ENCODE measurements at places on chromosomes 2 and 18. TPM values are rescaled to one million over a fixed set of nuclear protein-coding genes. Genes with fewer than 3 reads are reported as not detected.

The MREG gene
- total RNA-seq = 17.2 TPM

- no peak for DNase-seq
Observed at GRCh38 chr2:38734299-38735058, 16.7 kb downstream of the SRSF7 start.

DNA sequence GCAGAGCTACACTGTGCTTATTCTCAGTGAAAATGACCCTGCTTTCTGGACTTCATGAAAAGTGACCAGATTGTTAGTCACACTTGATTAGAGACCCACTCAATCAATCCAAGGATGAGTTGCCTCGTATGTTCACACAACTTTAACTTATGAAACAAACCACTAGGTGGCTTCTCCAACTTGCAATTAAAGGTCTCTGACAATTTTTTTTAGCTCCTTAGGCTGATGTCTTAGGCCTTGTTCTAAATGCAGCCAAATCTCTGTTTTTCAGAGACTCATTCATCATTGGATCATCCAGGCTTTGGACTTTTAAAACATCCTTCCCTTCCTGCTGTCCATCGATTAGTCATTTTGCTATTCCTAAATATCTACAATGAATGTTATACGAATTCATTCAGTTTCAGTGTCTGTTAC, 63.4 kb downstream of the MREG start:
- DNase-seq = no peak

DNA sequence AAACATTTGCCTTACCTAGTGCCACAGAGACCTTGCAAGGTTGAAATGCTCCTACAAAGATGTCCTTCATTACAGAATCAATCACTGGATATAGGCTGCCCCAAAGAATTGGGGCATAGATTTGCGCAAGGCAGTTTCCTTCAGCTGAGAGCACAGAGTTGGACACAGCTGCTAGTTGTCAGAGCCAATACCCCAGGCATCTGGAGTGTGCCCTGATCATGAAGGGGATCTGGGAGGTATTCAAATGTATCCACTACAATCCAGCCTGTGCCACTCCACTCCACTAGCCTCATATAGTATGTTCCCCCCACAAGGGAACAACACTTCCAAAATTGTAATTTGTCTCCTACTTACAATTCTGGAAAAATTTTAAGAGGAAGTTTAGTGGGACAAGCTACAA, 62.3 kb upstream of the ITPRID2 start:
- DNase-seq = no peak

GRCh38 chr18:55508651-55509050, 79.3 kb downstream of the TCF4 start:
- DNase-seq = no peak

DNA sequence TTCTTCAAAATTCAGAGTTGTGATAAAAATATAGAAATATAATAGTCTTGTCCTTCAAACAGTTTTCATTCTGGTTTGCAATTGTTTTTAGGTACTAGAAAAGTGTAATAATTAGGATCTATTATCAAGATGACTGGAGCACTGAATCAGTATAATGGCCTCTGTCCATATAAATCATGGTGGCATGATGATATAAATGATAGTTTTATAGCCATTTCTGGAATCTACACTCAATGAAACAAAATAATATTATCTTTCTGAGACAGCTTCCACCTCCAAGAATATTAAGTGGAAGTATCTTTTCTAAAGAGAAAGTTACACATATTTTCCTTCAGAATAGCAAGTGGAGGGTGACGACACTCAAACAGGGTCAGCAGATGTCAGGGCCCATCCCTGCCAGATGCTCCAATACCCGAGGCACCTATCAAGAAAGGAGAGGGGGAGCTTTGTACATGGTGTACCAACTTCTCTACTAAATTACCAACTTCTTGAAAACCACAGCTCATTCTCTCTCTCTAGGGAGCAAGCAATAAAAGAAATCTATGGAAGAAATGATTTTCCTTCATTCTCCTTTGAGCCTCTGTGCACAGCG, 882.7 kb upstream of the CHAC2 start:
- no peak for DNase-seq

The MAP3K19 gene
- total RNA-seq = not detected

All from endodermal cell (in vitro differentiated cells).